Aorta (tissue), 5 donors: ENCODE measurements at places on chromosomes 4 and X. TPM values are rescaled to one million over a fixed set of nuclear protein-coding genes. Genes with fewer than 3 reads are reported as not detected.

G6PD gene
- total RNA-seq, result 70.9 TPM

FRG2 gene
- not detected for total RNA-seq

SSX3 gene
- total RNA-seq, result not detected

SERPINA7 gene
- total RNA-seq, result not detected

PPP2R2C gene
- 1.3 TPM for total RNA-seq

DNA sequence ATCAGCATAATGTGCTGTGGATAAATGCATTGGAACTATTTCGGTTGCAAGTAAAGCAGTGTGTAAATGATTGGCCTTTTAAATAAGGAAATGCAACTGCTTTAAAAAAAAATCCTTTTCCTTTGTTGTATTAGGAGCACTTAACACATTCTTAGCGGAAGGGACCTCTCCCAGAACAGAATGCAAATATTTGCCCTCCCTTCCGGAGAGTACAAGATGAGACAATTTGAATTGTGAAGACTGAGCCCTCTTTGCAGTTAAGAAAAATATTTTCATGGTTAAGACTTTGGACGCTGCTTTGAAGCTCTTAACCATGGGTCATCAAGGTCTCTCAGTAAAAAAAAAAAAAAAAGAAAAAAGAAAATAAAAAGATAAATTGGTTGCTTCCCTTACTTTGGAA is 9.5 kb upstream of the NOX1 start:
- no peak for DNase-seq

DNA sequence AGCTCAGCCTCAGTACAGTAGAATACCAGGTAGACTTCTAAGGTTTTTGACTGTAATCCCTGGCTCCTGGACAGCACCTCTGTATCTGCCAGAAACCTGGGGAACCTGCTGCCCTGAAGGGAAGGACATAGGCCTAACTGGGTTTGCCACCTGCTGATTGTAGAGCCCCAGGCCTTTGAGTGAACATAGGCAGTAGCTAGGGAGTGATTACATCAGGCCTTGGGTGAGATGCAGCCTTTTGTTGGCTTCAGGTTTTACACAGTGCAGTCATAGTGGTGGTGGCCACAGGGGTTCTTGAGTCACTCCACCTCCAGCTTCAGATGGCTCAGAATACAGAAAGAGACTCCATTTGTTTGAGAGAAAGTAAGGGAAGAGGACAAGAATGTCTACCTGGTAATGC is 19.3 kb downstream of the IQCM start:
- no peak for DNase-seq

DNA sequence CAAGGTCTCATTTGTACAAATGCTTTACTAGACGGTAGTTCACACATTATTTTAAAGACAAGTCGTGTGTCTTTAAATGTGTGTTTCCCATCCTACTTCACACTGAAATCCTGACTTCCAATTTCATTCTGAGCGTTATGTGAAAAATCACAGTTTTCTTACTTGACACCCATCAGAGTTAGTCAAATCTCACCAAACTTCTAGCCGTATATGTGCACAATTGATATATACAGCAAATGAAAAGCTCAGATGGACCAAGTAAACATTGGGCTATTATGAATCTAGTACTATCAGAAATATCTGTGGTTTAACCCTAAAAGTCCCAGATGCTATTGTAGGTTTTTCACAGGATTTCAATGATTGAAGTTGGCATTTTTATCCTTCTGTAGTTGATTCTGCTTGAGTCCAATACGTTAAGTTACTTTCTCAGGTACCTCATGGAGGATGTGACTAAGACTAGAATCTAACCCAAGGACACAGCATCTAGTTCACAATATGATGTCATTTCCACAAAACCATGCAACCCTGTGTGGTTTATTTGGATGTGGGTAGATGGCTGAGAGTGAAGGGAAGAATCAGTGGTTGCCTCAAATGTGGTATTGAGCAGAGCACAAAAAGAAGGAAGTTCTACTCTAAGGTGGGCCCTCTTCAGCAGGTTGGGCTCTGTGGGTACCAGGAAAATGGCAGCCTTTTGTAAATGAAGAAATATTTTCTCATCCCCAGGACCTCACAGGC is 22.1 kb upstream of the TRIM60 start:
- no peak for DNase-seq

GRCh38 chr4:107155366-107155765 is 119.3 kb upstream of the DKK2 start:
- no peak for DNase-seq

GRCh38 chr4:120611092-120611491 is 311.4 kb downstream of the PRDM5 start:
- DNase-seq, result no peak

GRCh38 chr4:155526452-155527169 is 140.0 kb upstream of the GUCY1A1 start:
- DNase-seq, result no peak

- no peak for DNase-seq
Measured at GRCh38 chr4:37246891-37247290, 2.3 kb downstream of the NWD2 start.

DNA sequence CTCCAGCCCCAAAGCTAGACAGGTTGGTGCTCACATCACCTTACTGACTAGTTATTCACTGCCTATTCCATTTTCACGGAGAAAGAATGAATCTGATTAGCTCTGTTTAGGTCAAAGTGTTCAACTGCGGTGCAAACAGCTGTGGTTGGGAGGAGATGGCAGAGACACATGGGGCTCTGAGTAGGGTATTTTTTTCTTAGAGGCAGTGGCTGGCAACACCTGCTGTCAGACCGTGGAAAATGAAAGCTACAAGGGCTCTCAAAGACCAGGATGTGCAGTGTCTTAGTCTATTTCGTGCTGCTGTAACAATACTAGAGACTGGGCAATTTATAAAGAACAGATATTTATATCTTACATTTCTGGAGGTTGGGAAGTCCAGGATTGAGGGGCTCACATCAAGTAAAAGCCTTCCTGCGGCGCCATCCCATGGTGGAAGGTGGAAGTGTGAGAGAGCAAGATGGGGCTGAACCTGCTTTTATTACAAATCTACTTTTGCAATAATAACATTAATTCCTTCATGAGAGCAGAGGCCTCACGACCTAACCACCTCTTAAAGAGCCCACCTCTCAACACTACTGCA is 10.6 kb downstream of the NYX start:
- DNase-seq, result no peak

RRAGB gene
- total RNA-seq, result 17.2 TPM

CT47B1 gene
- total RNA-seq, result not detected

ATP2B3 gene
- total RNA-seq, result 0.27 TPM

DNA sequence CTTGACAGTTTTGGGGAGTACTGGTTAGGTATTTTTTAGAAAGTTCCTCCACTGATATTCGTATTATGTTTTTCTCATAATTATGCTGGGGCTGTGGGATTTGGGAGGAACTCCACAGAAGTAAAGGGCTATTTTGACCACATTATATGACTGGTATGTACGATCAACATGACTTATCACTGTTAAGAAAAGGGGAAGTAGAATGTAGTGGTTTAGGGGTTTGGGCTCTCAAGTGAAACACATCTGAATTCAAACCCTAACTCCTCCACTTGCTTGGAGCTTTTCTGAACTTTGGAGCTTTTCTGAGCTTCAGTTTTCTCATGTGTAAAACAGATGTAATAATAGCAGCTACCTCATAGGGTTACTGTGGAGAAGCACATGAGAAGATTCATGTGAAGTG is 96.4 kb upstream of the C1GALT1C1 start:
- no peak for DNase-seq

- DNase-seq, result no peak
Measured at GRCh38 chr4:125719987-125720386, 405.2 kb downstream of the FAT4 start.

GRCh38 chr4:14168919-14169318 is 541.4 kb upstream of the BOD1L1 start:
- DNase-seq, result no peak

ARHGAP36 gene
- total RNA-seq, result not detected

CCDC110 gene
- total RNA-seq, result 3.0 TPM

- DNase-seq, result no peak
Measured at GRCh38 chr4:99677161-99677560, 19.5 kb upstream of the C4orf54 start.

HNRNPD gene
- total RNA-seq, result 146 TPM

- DNase-seq, result no peak
Measured at GRCh38 chrX:32687379-32687778, 524.0 kb downstream of the DMD start.

GRCh38 chr4:15891312-15891711 is 47.2 kb downstream of the FGFBP1 start:
- DNase-seq, result no peak

SLC6A14 gene
- total RNA-seq, result not detected

GRCh38 chrX:78753571-78753970 is 6.1 kb downstream of the LPAR4 start:
- no peak for DNase-seq

DNA sequence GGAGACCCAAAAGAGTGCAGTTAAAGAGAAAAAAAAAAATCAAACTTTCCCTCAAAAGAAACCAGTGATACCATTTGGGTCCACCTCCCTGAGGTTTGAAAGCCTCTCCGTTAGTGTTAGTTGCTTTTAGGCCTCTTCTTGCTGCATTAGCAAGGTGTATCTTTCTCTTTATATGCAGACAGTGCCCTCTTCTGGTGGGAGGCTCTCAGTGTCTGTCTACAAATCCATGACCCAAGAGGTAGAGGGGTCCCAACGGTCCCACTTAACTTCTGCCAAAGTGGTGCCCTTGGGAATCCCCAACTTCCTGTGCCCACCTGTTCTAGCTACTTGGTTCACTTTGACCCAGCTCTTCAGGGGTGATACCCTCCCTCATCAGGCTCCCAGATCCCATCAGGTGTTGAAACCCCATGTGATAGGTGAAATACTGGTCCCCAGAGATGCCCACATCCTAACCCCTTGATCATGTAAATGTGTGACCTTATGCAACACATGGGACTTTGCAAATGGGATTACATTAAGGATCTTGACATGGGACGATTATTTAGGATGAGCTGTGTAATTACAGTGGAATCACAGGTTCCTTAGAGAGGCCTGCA is 63.7 kb upstream of the CD99 start:
- DNase-seq, result no peak

DNA sequence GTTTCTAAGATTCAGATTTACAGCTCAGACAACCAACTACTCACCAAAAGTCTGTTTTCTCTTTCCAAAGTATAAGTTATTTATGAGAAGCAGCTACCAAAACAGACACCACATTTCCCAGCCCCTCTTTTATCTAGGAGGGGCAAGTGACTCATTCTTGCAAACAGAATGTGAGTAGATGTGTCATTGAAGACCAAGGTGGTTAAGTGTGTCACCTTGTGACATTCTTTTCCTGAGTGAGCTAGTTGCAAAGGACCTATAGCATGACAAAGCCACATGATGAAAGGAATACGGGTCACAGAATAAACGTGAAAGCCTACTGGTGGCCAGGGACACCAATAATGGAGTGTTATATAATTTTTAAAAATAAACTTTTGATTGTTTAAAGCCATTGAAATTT is 50.0 kb downstream of the SLC7A11 start:
- DNase-seq, result no peak

DNA sequence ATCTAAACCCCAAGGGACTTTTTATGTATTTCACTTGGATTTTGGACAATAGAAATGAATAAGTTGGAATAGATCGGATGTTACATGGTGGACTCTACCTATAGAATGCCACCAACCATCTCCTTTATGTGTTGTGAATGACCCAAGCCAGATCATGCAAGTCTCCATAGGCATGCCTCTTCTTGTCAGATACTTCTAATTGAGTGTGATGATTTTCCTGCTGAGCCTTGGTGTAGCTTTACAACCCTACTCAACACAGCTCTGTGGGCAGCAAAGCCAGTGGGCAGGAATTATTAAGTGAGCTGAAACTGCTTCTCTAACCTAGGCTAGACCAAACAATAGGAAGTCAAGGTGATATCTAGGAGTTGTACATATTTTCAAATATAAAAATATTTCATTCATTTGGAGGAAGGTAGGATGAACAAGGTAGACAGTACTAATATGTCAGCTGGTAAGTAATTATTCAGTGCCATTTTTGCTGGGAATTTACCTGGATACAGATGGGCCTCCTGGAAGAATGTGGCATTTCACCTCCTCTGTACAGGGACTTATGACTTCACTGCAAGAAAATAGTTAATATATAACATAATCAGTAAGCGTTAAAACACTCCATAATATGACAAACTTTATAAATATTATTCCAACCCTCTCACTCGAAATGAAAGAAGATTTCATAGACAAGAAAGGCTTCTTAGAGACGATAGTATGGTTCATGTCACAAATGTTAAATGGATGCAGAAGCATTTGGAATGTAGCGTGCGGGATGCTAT is 298.0 kb upstream of the FAT1 start:
- no peak for DNase-seq

GLRA2 gene
- total RNA-seq, result not detected

- no peak for DNase-seq
Measured at GRCh38 chr4:110287130-110287529, 88.7 kb upstream of the ELOVL6 start.
